ENCODE measurements at places on chromosomes 2 and 18.

DNA sequence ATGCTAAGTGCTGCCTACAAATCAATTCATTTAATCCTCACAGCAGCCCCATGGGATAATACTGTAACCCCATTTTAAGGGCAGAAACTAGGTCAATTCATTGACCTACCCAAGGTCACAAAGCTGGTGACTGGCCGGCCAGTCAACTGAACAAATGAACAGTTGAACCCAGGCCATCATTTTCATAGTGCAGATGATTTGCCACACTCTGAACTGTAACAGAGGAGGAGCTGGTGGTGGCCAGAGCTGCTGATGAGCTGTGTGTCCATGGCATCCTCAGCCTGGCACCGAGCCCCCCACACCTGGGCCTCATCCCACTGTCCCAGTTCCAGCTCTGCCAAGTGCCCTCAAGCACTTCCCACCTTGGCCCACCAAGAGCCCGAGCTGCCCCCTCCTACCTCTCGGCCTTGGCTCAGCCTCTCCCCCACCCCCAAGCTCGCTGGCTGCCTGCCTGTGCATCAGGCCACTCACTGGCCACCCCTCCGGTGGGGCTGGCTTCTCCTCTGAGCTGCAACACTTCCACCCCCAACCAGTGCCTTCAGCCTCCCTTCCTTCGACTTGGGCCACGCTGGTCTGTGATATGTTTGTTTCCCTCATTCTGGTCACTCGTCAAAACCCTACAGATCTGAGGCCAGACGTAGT, 58.4 kb downstream of the ATOH8 start:
- no peak for DNase-seq

DNA sequence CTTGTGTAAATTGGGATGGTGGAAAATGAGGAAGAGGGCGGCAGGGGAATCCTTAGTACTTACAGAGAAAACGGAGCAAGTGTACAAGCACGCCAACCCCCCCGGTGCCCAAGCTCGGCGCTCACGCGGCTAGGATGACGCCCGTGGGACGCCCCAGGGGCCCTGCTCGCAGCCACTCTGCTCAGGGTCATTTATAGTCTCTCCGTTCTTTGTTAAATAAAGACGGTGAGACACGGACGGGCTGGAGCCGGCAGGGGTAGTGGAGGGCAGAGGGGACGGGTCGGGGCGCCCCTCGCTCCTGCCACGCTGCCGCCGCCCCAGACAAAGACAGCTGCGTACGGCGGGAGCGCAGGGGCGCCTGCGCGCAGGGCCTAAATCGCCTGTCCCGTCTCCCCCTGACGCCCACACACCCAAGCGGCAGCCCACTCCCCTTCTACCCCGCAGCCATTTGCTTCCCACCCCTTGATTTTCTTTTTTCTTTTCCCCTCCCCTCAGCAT, 37.8 kb downstream of the PCBP1 start:
- DNase-seq = peak; percentile 72

GRCh38 chr2:84799772-84800171, 81.1 kb downstream of the TRABD2A start:
- no peak for DNase-seq

- no peak for DNase-seq
Measured at GRCh38 chr2:239711911-239712570, 311.2 kb upstream of the HDAC4 start.

- DNase-seq = no peak
Measured at GRCh38 chr18:59861009-59861408, 38.8 kb upstream of the PMAIP1 start.

DNA sequence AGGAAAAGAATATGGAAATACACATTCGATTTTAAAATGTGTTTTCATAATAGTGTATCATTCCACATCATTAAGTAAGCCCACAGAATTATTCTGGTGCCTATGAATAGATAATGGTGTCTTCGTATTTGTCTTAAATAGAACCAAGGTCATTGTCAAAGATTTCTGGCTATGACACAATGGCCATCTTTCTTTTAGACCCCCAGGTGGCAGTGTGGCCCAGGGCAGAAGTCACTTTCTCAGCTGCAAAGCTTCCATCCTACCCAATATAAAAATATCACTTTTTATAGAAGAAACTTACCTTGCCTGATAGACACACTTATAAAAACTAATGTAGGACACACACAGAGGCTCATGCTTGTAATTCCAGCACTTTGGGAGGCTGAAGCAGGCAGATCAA, 57.5 kb downstream of the ZRANB3 start:
- peak; percentile 35 for DNase-seq

DNA sequence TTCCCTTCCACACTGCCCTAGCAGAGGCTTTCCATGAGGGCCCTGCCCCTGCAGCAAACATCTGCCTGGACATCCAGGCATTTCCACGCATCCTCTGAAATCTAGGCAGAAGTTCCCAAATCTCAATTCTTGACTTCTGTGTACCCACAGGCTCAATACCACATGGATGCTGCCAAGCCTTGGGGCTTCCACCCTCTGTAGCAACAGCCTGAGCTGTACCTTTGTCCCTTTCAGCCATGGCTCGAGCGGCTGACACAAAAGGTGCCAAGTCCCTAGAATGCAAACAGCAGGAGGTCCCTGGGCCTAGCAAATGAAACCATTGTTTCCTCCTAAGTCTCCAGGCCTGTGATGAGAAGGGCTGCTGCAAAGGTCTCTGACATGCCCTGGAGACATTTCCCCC, 744.5 kb upstream of the LINC00305 start:
- DNase-seq = no peak

DNA sequence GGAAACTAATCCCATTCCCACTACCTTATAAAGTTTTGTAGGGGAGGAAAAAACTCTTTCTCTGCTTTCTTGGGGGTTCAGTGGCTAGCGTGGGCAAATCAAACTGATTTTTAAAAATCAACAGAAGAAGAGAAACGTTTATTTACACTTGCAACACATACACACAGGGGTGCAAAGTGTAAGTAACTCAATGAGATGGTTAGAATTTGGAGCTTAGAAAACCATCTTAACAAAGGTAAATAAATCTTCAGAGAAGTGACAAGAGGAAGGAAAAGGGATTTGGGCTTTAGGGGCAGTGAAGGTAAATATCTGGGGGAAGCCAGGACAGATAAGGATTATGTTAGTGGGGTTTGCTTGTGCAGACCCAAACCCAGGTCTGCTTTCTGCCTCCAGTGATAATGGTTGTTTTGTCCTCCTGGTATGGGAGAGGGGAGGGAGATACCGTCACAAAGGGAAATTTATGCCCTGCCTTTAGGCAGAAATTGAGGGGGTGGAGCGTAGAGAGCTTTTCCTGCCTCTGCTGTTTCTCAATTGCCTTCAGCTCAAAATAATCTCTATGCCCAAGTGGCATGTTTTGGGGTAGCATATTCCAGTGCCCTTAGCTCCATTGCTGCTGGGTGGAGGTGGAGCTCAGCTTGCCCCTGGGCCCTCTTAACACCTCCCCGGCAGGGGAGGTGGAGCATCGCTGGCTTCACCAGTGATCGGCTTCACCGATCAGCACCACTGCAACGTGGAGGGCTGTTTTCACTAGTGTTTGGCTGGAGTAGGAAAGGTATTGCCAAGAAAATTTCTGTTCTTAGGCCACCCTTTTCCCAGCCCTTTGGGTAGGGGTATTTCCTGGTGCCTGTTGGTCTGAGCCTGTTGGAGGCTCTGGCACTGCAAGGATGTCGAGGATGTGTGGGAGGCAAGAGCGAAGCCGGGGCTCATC, 92.2 kb downstream of the TEX51 start:
- no peak for DNase-seq

GRCh38 chr18:12811191-12811950, 72.7 kb downstream of the PTPN2 start:
- no peak for DNase-seq

DNA sequence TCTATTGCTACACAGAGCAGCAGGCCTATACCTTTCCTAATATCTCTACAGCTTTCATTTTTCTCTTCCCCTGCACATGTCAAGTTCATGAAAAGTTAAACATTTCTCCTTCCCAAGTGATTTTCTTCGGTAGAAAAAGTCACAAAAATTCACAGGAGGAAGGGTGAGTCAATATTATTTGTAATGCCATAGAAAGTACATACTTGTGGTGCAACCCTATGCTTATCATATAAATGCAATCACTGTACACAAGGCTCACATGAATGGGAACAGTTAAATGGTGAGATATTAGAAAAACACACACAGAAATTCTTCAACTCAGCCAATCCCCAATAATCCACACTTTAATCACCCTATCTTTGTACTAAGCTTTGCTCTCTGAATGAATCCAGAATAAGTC, 651.6 kb downstream of the LRRTM4 start:
- DNase-seq = no peak

- DNase-seq = no peak
Measured at GRCh38 chr18:9001209-9001608, 101.3 kb upstream of the NDUFV2 start.

- no peak for DNase-seq
Measured at GRCh38 chr2:37919631-37920032, 5.5 kb upstream of the RMDN2 start.

- no peak for DNase-seq
Measured at GRCh38 chr18:44915661-44916060, 235.0 kb downstream of the SETBP1 start.

DNA sequence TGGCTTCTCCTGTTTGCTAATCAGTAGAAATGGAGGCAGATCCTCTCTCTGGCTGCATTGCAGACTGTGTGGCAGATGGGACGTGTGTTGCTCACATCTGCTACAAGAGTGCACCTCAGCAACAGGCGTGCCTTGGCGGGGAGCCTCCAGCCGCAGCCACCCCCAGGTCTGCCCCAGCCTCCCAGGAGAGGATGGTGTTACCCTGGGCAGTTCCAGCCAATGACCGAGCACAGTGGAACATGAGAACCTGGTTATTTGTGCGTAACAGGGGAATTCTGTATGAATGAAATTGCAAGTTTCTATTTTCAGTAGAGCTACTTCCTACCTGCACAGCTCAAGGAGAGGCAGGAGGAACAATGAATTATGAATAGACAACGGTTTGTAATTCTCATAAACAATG, 130.6 kb upstream of the CBLN2 start:
- DNase-seq = no peak

DNA sequence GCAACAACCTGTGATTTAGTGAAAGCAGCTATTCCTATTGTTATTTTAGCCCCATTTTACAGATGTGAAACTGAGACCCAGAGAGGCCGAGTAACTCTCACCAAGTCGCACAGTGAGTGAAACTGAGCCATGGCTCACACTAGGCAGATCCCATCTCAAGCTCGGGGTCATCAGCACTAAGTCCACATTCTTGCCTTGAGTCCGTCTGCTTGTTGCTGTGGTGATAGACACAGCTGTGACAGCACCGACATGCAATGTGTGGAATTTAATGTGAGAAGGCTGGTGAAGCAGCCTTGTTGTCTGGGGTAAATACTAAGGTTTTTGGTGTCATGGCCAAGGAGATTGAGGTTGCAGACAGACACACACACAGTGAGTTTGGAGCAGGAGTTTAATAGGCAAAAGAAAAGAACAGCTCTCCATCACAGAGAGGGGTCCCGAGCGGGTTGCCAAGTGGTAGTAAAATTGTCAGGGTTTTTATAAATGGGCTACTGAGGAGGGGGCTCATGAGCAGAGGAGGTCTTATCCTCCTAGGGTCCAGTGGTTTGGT, 40.2 kb upstream of the GMCL1 start:
- no peak for DNase-seq

GRCh38 chr2:1846046-1847015, 102.0 kb upstream of the PXDN start:
- DNase-seq = no peak

- no peak for DNase-seq
Measured at GRCh38 chr2:19357402-19358241, 801 bp downstream of the OSR1 start.
